Mammary epithelial cell (primary cell): ENCODE measurements at places on chromosomes 2 and 18.

- no peak for DNase-seq
These were observed 232.9 kb downstream of the LNPK start for GRCh38 chr2:175769200-175769599.

GRCh38 chr2:241432824-241433448, 75.4 kb downstream of the STK25 start:
- DNase-seq: no peak

DNA sequence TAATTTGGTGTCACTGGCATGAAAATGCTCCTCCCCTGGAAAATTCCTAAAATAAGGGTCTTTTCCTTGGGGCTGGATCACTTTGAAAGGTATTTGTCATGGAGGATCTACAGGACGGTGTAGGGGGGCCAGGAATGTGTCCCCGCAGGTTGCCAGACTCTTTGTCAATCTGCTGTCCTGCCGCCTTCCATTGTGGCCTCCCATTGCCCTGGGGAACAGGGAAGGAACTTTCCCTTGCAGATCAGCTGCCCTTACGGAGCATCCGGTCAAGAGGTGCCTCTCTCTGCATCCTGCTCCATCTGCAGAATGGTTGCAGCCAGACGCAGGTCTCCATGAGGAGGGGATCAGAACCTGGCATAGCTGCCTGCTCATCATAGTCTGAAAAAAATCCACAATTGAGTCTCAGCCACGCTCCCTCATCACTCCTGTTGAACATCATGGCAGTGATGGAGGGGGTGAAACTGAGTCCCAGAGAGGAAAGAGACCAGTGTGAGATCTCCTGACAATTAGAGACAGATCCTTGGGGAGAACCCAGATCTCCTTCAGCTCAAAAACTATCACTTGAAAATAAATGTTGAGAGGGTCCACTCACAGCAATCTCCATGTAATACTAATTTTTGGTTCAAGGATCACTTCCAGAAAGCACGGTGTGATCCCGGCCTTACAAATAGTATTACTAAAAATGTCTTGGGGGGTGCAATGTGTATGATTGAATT, 244.8 kb downstream of the MYCN start:
- no peak for DNase-seq

- peak; percentile 6 for DNase-seq
These were observed 60.6 kb downstream of the CYB5A start for GRCh38 chr18:74230922-74231714.

GRCh38 chr2:20570249-20570648, 80.6 kb downstream of the HS1BP3 start:
- no peak for DNase-seq

DNA sequence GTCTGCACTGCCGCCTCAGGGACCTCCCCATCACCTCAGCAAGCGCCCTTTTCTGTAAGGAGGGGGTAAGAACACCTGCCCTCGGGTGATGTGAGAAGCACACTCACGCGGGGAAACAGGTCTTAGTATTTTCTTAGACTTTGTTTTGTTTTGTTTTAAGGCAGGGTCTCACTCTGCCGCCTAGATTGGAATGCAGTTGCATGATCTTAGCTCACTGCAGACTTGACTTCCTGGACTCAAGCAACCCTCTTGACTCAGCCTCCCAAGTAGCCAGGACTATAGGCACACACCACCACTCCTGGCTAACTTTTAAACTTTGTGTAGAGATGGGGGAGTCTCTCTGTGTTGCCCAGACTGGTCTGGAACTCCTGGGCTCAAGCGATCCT, 37.1 kb downstream of the RAMP1 start:
- DNase-seq: no peak

GRCh38 chr18:75915941-75916623, 488.6 kb upstream of the SMIM21 start:
- DNase-seq: no peak

DNA sequence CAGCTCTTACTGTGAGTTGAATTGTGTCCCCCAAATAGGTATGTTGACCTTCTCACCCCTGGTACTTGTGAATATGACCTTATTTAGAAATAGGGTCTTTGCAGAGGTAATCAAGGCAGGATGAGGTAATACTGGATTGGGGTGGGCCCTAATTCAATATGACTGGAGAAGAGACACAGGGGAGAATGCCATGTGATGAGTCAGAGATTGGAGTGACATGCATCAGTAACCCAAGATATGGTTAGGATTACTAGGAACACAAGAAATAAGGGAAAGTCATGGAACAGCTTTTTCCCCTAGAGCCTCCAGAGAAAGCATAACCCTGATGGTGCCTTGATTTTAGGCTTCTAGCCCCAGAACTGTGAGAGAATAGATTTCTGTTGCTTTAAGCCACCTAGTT, 37.0 kb upstream of the ATP5MC3 start:
- no peak for DNase-seq

DNA sequence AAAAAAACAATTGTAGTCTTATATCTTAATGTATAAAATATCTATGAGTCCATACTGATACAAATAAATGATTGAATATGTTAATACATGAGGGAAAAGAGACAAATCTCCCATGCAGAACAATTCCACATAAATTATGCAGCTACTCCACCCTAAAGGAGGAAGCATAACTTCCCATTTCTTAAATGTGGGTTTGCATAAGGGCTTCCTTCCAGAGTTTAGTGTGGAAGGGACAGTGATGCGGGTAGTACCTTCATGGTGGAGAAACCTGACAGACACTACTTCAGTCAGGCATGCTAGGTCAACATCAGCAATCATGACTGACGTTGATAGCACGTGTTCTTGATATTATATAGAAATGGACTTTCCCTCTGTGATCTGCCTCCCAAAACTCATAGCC, 146.9 kb upstream of the STON1 start:
- no peak for DNase-seq

GRCh38 chr18:53817976-53818950, 406.2 kb downstream of the MBD2 start:
- peak; percentile 2 for DNase-seq

- DNase-seq: no peak
These were observed 18.9 kb downstream of the PTPN18 start for GRCh38 chr2:130374587-130375290.

DNA sequence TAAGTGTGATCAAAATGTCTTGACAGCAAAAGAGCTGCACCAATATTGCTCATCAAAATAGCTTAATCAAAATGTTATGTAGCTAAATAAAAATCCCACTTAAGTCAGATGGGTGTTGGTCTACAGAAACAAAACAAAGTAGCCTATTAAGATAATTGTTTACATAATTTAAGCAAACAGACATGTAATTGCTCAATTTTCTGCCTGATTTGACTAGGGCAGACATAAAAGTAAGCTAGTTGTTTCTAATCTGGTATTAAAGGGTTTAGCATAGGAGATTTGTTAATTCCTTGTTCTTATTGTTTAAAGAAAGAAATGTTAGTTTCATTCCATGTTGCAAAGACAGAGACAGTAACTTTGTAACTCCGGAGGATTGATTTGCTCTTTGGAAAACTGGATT, 11.5 kb upstream of the FEZ2 start:
- DNase-seq: no peak

- DNase-seq: no peak
These were observed 81.8 kb downstream of the INPP5D start for GRCh38 chr2:233141901-233142300.

DNA sequence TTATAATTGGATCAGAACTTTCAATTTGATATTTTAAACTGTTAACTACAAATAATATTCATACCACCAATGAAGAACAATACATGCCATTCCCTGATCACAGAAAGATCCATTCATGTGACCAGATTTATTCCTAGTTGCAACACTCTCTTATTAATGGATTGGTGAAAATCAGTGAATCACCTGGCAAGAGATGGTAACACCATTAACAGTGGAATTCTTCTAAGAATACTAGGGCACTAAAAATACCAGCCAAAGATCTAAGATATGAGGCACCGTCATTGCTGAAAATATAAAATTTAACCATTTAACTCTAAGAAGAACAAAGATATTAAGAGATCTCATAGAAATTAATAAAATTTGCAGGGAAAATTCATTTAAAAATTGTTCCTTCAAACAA, 58.1 kb downstream of the MAP4K3 start:
- DNase-seq: no peak

- peak; percentile 13 for DNase-seq
These were observed 211.9 kb downstream of the BABAM2 start for GRCh38 chr2:28102455-28102874.

- DNase-seq: no peak
These were observed 106.0 kb upstream of the CYP1B1 start for GRCh38 chr2:38181806-38182491.

GRCh38 chr18:37552286-37552685, 13.3 kb downstream of the CELF4 start:
- DNase-seq: no peak

DNA sequence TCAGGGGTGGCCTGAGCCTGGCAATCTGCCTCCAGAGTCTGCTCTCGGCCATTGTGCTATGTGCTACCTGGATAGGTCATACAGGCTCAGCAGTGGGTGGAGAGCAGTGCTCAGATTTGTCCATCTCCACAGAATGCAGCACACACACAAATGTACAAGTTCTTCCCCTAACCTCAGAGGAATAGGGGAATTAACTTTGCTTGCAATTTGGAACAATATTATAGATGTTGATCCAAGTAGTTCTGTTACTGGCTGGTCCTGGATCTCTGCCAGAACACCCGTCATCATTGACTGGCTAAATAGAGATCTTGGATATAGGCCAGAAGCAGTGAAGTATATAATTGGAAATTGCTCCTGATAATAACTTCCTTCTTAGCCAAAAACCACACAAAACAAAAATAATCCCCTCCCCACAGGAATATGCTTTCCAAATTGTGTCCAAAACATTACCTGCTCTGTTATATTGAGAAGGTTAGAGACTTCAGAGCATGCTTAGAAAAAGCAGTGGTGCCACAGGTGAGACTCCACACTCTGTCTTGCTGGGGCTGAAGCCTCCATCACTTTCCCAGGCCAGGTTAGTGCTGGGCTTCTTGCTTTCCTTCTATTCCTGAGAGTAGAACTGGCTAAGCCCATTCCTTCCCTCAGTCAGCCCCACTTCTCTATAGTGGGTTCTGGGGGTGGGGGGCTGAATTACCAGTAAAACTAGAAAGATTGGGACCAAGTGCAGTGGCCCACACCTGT, 38.8 kb downstream of the NCAPH start:
- peak; percentile 27 for DNase-seq

DNA sequence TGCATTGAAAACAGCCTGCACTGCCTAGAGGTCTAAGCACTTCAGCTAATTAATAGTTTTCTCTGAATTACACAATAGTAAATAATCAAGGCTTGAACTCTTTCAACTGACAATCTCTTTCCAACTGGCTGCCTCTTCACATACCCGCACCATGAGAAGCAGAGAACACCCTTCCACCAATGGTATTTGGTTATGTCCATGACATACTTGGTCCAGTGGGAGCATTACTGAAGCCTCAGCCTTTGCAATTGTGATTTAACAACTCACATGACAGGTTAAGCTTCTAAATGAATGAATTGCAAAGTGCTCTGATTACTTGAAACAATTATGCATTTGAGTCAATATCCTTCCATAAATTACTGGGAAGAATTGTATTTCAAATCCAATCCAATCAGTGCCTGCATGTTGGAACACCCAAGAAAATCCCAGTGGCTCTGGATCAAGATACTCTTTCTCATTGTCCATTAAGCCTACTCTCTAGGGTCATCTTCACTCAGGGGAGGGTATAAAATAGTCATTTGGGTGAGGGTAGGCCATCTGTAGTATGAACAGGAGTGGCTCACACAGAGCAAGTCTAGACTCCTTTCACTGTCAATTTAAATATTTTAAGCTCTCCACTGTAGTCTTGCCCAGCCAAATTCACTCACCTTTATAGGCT, 101.1 kb downstream of the HS1BP3 start:
- no peak for DNase-seq

DNA sequence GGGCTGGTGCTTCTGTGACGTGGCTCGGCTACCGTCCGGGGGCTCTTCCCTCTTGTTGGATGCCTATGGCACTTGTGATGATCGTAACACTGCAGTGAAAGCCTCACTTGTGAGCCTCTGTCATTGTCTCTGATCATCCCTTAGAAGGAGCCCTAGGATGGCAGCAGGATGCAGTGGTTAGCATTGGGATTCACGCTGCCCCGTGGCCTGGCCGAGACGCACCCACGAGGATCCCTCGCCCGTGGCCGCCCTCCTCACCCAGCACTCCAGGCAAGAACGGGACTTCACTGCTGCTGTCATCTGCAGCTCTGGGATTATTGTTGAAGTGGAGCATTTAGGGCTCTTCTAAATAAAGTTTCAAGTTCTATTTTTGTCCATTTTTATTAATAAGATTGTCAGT, 46.8 kb upstream of the CTDP1 start:
- DNase-seq: no peak

DNA sequence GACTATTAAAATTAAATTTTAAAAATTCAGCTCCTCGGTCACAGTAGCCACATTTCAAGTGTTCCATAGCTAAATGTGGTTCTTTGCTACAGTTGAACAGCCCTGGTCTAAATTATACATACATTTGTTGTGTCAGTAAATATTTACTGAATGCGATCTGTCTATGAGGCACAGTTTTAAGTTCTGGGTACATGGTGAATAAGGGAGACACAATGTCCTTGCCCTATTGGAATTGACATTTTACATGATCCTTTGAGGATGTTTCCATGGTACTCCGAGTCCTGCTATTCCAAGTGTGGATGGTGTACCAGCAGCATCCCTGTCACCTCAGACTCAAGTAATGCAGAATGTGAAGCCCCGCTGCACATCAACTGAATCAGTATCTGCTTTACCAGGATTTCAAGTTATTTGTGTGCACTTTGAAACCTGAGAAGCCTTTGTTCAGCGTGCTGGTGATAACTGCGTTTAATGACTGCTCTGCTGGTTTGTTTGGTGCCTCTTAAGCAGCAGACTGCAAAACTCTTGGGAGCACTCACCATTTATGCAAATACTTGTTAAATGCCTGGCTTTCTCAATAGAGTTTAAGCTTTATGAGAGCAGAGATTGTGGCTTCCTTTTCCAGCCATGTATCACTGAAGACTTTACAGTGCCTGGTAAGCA, 1.5 kb downstream of the GALNT1 start:
- DNase-seq: peak; percentile 5

GRCh38 chr2:81195017-81195773, 890.6 kb upstream of the LRRTM1 start:
- no peak for DNase-seq

- peak; percentile 94 for DNase-seq
These were observed 19.6 kb upstream of the CABLES1 start for GRCh38 chr18:23115683-23116096.

GRCh38 chr2:170339322-170339721, 161.4 kb downstream of the MYO3B start:
- no peak for DNase-seq

GRCh38 chr18:2641638-2642037, 13.9 kb upstream of the SMCHD1 start:
- no peak for DNase-seq

GRCh38 chr18:9025091-9025838, 77.2 kb upstream of the NDUFV2 start:
- DNase-seq: peak; percentile 42

GRCh38 chr18:12628706-12629702, 28.9 kb downstream of the SPIRE1 start:
- peak; percentile 63 for DNase-seq

- DNase-seq: no peak
These were observed 2.2 kb downstream of the SIX3 start for GRCh38 chr2:44943693-44944101.
